ENCODE measurements at places on chromosomes 4 and X.

- DNase-seq, result no peak
Observed at GRCh38 chr4:16750882-16751642, 147.4 kb downstream of the LDB2 start.

- DNase-seq, result peak; percentile 81
Observed at GRCh38 chr4:81466841-81467671, 4.7 kb downstream of the RASGEF1B start.

DNA sequence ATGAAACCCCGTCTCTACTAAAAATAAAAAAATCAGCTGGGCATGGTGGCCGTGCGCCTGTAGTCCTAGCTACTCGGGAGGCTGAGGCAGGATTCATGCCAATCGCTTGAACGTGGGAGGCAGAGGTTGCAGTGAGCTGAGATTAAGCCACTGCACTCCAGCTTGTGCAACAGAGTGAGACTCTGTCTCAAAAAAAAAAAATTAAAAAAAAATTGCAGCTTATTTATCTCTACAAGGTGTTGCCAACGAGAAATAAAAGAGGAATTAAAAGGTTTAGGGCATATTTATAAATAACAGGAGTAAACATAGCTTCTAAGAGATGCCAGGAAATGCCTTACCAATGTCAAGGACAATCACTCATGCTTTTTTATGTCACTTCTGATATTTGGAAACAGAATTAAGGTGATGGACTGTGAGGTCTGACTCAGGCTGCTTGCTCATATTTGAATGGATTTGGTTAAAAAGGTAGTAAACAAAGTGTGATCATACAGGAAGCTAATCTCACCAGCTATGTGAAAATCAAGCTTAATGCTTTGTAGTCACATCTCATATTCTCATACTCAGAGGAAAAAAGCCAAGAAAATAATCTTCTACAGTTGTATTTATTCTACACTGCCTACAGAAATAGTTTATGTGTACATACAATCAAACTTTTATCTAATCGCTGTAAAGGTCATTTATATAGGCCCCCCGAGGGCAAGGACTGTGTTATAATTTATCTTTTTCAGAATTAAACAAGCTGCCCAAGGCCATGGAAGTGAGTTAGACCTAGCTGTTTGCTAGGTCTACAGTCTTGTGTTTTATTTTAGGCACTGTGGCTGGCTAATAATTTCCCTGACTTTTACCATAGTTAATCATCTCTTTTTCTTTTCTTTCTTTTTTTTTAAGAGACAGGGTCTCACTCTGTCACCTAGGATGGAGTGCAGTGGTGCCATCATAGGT, 61.1 kb upstream of the RBMX start:
- no peak for DNase-seq

- DNase-seq, result no peak
Observed at GRCh38 chrX:111443946-111444345, 32.0 kb upstream of the DCX start.

DNA sequence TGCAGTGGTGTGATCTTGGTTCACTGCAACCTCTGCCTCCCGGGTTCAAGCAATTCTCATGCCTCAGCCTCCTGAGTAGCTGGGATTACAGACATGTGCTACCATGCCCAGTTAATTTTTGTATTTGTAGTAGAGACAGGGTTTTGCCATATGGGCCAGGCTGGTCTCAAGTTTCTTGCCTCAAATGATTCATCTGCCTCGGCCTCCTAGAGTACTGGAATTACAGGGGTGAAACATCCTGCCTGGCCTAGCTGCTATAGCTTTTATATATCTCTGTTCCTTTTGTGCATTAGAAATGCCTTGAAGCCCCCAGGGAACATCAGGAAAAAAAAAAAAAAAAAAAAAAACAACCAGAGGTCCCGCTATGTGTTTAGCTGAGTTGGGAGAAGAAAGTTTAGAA, 34.8 kb downstream of the UBE2K start:
- DNase-seq, result peak; percentile 85

DNA sequence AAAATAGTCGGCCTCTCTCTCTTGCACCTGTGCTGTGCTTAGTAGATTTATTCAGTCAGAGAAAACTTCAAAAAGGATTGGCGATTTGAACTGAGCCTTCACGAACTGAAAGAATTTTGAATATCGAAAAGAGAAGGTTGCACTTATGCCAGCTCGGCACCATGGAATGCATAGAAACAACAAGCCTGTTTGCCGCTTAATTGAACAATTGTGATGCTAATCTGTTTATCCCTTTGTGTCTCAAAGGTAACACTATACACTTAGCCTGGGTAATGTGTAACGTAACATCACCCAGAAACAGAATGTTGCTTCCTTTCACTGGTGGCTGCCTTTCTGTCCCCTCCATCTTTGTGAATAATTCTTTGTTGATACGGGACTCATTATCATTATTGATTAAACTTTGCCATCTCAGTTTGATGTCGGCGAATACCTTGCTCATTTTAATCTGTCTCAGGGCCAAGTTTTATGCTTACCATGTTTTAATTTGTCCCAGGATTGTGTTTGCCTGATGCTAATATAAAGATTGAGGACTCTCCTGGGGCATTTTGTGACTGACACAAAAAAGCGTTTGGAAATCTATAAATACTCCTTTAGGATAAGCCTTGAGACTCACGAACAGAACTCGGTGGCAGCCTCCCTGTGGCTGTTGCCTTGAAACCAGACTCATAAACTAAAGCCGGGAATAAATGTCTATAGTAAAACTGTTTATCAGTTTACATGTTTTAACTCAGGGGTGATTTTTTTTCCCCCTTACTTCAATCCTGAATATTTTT, 400.5 kb downstream of the RAPGEF2 start:
- no peak for DNase-seq

- DNase-seq, result peak; percentile 61
Observed at GRCh38 chrX:21166272-21166982, 207.8 kb upstream of the CNKSR2 start.

DNA sequence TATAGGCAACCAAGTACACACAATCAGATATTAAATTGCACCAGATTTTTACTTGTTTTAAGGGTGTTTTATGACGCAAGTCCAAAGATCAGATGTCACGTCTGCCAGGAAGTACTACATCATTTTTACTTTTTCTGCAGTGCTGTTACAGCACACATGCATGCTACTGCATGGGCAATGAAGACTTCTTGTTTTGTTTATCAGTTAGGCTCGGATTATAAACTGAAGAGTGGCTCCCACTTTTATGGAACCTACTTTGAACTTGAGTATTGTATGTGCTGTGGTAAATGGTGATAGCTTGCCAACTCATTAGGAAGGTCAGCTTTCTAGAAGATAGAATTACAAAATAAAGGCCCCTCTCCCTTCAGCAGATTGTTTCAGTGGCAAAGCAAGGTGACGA, 131.6 kb downstream of the CEP135 start:
- peak; percentile 24 for DNase-seq

DNA sequence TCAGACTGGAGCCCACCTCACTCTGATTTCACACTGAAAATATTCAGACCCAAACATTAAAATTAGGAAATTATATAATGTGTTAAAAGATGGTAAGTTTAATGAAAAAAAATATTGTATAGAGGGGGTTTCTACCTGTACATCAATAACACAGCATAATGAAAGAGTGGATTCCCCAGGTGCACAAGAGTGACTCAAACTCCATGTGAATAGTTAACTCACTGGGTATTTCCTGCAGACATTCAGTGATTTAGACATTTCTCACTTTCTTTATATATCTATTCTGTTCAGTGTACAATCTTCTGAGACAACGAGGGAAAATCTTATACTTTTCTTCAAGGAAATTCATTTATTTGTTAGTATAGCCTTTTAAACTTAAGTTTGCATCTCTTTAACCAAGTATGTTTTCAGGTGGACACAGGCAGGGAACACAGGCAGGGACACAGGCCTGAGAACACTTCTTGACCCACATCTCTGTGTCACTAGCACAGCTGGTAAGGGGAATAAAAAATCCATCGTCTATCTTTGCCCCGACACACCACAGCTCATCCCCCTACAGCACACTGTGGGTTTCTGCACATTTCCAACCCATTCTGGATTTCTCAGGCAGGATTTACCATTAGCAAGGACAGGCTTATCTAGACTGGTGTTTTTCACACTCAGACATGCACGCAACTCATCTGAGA, 525.5 kb upstream of the BOD1L1 start:
- DNase-seq, result no peak

GRCh38 chr4:151322570-151322969, 2.8 kb downstream of the SH3D19 start:
- no peak for DNase-seq

GRCh38 chrX:11591723-11592346, 73.9 kb downstream of the ARHGAP6 start:
- DNase-seq, result no peak

DNA sequence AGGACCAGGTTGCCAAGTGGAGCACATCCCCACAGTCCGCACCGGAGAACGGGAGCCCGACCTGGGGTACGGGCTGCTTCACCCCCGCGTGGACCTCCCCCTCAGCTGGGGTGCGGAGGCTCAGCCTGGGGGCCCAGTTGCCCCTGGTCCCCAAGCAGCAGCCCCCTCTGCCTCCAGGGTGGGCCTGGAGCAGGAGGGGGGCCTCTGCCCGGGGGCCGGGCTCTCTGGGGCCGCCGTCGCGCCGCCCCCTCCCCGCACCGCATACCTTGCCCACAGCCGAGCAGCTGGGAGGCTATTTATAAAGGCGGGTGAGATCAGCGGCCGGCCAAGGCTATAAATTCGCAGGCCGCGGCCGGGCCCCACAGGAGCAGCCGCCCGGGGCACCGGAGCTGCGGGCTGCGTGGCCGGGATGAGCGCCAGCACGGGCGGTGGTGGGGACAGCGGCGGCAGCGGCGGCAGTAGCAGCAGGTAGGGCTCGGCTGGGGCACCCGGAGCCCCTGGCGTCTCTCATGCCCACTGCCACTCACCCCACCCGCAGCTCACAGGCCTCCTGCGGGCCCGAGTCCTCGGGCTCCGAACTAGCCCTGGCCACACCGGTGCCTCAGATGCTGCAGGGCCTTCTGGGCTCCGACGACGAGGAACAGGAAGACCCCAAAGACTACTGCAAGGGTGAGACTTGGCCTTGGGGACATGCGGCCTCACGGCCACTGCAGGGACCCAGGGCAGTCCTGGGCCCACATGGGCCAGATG, at the start of gene SRPK3:
SRPK3 (plus strand) TSS at position 364 of the 750 bp plus-strand sequence; CDS start at position 410, 46 bp downstream.
- DNase-seq, result no peak

DNA sequence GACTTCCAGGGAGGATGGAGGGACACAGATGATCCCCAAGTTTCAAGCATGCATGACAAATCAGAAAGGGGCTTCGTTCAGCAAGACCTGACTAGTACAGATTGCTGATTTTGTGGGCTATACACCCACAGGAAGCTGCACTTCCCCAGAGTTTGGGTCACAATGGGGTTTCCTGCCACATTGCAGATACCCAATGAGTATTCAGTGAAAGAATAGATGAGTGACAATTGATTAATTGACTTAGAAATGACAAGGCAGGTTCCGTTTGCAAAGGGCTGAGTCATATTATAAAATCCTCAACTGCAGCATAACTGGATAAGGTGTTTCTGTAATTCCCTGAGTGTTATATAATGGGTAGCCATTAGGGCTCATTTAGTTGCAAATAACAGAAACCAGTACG, 146.6 kb upstream of the TBL1X start:
- DNase-seq, result no peak

DNA sequence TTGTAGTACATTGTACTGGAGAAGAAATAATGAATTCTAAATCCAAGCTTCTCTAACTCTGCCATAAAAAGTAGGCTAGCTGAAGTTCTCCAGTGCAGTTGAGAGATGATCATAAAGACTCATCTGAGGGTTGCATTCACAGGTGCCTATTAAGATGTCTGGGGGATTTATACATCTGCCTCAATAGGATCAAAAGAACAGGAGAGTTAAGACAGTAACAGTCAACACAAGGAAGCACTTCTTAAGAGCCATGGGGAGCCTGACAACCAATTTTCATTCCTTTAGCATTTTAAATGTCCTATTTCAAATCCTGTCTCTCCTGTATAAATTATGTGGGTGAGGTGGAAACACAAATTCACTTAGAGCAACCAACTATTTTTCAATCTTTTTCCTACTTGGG, 432.4 kb upstream of the NWD2 start:
- DNase-seq, result no peak

GRCh38 chrX:72021975-72022374, 109.7 kb downstream of the RTL5 start:
- DNase-seq, result no peak

DNA sequence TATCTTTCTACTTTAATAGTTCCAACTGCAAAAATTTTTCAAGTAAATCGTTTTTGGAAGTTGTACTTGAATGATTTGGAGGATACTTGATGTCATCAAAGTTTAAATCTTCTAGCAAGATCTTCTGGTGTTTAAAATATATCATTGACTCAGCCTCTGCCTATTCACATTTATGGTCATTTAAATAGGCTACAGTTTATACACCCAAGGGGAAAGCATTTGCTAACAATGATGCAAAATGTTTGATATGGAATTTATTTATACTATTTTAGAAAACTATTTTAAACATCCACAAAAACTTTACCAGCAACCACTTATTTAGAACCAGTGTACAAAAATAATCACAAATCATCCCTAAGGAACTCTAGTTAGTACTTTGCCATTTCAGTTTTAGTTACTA, 123.3 kb upstream of the STIM2 start:
- no peak for DNase-seq

DNA sequence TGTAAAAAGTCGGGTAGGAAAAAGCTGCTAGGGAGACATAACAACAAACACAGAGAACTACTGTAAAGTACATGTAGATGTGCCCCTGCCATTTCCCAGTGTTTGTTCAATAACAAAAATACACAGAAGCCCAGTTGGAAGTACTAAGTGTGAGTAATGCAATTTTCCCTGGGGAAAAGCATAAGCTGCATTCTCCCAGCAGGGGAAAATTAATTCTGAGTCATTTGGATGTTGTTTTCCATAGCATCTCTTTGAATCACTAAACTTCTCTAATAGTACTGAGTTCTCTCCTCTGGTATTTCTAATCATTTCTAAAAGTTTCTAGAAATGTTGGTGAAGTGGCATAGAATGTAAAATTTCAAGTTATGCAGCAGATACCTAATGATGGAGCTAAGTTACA, 1114.9 kb downstream of the C4orf33 start:
- DNase-seq, result peak; percentile 45
